ENCODE measurements at places on chromosomes 2 and 18.

- no peak for DNase-seq
Observed at GRCh38 chr2:208142925-208143799, 2.8 kb downstream of the CRYGB start.

GRCh38 chr2:173959358-173959884, 5.8 kb downstream of the SP3 start:
- no peak for DNase-seq

DNA sequence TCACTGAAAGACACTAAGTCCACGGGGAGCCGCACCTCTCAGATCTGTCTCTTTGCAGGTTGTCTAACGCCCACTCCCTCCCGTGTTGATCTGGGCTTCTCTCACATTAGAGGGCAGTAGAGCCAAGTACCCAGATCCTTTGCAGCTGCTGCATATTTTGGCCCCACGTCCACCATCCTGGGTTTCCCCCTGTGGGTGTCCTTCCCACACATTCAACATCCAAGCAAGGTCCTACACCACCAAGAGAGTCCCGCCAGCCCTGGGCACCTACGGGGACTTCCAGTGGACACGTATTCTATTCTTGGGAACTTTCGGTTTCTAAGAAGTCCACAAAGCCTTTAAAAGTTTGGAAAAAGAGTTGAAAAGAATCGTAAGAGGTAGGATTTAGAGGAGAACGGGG, 116.6 kb downstream of the ATL2 start:
- DNase-seq, result no peak

- DNase-seq, result no peak
Observed at GRCh38 chr18:9156604-9157249, 20.1 kb downstream of the ANKRD12 start.

GRCh38 chr2:86397986-86398385, 43.2 kb upstream of the KDM3A start:
- no peak for DNase-seq

DNA sequence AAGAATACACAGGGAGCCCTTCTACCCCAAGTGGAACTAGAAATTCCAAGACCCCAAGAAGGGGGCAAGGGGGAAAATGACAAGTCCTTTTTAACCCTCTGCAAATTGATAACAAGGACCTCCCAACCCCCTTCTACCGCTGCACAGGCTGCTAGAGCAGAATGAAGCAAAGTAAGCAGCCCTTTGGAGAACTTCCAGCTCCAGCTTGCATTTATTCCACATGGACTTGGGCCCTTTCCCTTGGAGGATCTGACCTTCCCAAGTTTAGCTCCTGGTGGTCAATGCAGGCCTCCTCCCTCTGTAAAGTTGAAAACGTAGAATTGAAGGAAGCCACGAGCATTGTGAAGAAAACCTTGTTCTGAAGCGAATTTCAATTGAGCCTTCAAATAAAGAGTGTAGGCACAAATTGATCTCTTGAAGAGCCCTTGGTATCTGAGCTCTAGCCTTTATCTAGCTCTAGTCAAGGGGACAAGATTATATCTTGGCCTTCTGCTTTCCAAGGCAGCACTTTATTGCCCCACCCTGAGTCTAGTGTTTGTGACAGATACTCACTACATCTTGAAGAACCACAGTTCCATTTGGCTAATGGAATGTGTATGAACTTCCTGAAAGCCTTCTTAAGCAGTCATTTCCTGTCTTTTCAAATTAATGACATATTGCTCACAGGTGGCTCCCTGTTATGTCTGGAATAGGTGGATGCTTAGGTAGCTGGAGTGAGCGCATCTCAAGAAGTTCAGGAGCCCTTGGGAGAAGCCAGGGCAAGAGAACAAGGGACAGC, 37.2 kb downstream of the SLC14A2 start:
- no peak for DNase-seq

- DNase-seq, result no peak
Observed at GRCh38 chr18:62732617-62733016, 17.3 kb downstream of the PHLPP1 start.

DNA sequence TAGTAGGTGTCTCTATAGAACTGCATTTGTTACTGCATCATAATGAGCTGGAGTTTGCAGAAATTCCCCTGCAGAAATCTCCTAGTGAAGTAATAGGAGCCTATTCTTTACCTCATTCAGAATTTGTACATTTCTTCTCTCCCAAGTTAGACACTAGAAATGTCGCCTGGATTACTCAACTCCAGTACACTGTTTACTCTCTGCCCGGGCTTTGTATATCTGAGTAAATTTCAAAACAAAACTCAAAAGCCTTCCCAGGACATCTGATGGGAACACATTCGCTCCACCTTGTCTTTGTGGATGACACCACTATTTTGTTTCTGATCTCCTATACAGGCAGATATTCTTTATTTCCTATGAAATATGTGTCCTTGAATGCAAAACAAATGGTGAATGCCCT, 76.8 kb downstream of the POU3F3 start:
- DNase-seq, result no peak

- no peak for DNase-seq
Observed at GRCh38 chr18:79508565-79509535, 113.1 kb downstream of the NFATC1 start.

DNA sequence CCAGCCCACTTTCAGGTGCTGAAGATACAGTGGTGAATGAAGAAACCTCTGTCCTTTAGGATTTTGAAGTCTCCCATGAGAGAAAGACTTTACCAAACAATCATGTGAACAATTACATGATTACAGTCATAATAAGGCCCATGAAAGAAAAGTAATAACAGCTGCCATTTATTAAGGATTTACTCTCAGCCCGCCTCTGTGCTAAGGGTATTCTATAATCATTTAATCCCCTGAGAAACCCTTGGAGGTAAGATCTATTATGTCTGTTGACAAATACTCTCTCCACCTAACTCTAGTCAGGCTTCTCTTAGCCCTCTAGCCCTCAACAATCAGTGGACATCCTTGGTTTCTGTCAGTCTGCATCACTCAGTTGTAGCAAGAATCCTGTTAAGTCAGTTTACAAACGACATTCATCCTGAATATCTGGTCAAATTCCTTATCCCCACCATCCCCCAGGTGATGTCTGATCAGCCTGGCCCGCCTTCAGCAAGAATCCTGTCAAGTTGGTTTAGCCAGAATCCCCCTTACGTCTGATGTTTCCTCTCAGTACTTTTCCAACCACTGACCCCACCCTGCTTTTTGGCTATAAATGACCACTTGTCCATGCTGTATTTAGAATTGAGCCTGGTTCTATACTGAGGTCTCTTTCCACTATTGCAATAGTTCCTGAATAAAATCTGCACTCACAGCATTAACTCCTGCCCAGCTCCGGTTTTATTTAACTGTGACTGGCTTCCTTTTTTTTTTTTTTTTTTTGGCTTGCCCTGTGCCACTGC, 12.2 kb upstream of the SOCS6 start:
- DNase-seq, result no peak

DNA sequence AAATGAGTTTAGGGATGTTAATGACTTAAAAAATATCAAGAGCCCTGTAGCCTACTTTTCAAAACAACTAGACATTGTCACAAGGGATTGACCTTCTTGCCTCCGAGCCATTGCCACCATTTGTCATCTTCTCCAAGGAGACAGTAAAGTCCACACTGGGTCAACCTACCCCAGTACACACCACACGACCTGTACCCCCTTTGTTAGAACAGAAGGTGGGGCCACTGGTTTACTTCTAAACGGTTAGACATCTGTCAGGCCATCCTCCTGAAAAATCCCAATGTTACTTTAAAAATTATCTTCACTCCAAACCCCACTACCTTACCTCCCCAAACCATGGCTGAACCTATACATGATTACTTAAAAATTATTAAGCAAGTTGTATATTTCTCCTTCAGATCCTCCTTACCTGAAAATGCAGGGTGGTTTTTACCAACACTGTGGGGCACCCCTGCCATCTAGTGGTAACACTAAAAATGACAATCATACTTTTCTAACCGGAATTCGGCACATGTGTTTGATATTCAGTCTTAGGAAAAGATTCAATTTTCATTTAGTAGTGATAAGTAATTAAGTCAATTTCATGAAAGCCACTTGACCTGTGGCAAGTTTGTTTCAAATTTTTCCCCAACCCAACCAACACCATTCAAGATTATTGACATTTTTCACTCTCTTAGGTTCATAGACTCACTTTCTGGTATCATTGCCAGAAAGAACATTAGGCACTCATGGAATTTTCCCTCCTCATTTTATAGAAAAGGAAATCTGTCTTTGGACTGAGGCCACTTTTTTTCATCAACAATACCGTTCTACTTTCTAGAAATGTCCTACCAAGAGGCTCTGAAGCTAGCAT, 265.3 kb upstream of the PKDCC start:
- DNase-seq, result no peak

DNA sequence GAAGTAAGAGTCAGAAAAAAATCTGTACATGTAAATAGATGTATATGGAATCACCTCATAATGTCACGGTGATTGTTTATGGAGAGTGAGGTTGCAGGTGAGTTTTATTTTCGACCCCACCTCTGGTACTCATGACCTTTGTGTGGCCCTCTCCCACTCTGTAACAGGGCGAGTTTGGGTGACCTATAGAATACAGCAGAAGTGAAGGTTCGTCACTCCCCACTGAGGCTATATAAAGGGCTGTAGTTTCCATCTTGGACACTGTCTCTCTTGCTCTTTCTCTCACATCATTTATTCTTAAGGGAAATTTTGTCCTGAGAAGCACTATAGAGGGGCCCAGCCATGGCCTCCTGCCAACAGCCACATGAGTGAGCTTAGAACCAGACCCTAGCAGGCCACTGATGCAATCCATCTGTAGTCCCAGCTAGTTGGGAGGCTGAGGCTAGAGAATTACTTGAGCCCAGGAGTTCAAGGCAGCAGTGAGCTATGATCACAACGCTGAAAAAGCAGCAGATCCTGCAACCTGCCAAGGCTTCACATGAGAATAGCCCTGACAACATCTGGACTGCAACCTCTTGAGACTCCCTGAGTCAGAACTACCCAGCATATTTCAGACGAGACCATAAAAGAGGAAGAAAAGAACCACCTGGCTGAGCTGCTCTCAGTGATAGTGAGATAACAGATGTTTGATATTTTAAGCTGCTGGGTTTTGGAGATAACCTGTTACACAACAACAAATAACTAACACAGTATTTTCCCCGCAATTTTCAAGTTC, 74.3 kb upstream of the SLC1A4 start:
- DNase-seq, result no peak

DNA sequence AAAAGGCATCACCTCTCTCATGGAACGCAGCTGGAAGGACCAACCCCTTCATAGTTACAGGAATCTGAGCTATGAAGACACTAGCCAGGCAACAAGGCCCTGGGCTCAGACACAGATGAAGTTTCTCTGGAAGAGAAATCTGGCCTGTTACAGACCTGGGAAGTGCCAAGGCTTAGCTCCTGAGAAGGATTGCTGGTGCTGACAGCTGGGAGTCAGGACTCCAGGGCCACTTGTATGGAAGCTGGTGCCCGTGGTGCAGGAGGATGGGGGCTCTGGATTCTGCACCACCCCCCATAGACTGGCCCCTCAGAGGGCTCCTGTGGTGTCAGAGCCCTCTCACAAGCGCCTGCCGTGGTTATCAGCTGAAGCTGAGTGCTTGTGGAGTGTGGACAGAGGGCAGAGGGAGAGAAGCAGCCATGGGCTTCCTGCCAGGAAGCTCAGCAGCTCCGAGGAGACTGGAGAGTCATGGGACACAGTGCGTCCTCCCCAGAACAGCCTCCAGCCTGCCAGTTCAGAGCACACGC, 87.3 kb upstream of the LCLAT1 start:
- no peak for DNase-seq

- DNase-seq, result no peak
Observed at GRCh38 chr2:85905187-85905666, 16.4 kb upstream of the ST3GAL5 start.

DNA sequence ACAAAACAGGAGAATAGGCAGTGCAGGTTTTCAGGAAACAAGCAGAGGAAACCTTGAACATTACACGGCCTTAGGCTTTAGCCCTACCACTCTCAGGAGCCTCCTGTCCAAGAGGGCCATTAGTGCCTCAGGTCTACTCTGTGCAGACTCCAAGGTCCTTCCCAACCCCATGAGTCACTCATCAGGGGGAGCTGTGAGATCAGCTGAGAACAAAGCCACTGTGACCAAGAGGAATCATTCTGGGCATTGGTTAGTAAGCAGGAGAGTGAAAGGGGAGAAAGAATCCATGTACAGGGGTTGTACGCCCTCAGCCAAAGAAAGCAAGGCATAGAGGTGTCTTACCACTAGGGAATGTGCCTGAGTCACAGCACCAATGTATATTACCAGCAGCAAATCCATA, 680.3 kb downstream of the DPP10 start:
- DNase-seq, result no peak

- no peak for DNase-seq
Observed at GRCh38 chr18:79543861-79544385, 135.7 kb upstream of the CTDP1 start.

GRCh38 chr2:158997037-158997790, 28.8 kb downstream of the TANC1 start:
- DNase-seq, result no peak

DNA sequence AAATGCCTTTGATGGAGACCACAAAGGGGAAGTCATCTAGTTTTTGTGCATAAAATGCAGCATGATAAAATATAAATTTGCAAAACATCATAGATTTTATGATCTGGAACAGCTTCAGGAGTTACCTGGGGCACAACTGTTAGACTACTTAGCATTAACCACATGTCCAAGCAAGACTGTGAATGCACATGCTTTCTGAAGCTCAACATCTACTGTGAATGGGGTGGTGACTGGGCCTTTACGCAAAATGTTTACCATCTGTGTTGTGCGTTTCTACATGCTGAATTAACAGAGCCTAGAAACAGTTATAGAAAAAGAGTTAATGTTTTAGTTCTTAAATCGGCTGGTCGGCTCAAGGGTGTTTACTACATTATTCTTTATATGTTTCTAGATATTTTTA, 45.5 kb downstream of the KCTD1 start:
- DNase-seq, result no peak

DNA sequence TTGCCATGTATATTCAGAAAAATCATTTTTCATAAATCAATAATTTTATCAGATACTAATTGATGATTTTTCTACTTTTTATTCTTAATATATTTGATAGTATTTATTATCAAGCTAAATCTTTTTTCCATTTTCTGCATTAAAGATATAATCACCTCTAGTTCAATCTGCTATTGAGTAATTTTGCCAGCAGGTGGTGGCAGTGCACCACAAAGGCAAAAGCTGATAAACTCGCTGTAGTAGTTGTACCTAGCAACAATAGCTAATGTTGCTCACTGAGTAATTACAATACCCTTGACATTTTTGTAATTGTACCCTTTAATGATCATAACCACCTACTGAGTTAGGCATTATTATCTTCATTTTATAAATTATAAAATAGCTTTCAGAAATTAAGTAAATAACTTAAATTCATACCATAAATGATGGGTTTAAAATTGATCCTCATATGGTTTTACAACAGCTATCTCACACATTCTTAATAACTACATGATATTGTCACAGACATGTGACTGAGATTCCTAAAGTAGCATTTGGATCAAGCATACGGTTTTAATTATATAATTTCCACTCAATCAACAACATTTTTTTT, 52.0 kb upstream of the CALCRL start:
- no peak for DNase-seq

DNA sequence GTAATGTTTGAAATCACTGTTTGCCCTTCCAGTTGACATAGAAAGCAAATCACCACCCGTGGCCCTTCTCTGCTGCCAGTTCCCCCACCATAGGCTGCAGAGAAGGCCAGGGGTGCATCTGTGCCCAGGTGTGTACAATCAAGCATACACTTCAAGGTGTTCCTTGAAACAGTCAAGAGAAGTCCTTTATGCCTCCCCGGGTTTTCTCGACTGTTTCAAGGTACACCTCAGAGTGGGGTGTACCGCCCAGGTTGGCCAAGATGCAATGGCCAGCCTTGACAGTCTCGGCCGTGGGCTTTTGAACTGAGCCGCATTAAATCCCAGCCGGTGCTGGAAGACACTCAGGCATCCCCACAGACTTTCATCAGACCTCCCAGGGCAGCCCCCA, 21.0 kb upstream of the ATP9B start:
- no peak for DNase-seq

- DNase-seq, result no peak
Observed at GRCh38 chr2:23404426-23404825, 19.4 kb downstream of the KLHL29 start.

All from activated gamma-delta T cell treated with anti-CD3 and anti-CD28 coated beads, Interleukin-2, amount 50 U/mL, for 16 hours (primary cell).